ENCODE measurements at places on chromosomes 13 and 19.

- DNase-seq: no peak
Observed at GRCh38 chr19:14632286-14632685, 42.4 kb downstream of the ADGRE3 start.

- DNase-seq: no peak
Observed at GRCh38 chr19:15199661-15200552, 888 bp downstream of the NOTCH3 start.

- DNase-seq: no peak
Observed at GRCh38 chr13:91185294-91185863, 162.1 kb upstream of the MIR17HG start.

DNA sequence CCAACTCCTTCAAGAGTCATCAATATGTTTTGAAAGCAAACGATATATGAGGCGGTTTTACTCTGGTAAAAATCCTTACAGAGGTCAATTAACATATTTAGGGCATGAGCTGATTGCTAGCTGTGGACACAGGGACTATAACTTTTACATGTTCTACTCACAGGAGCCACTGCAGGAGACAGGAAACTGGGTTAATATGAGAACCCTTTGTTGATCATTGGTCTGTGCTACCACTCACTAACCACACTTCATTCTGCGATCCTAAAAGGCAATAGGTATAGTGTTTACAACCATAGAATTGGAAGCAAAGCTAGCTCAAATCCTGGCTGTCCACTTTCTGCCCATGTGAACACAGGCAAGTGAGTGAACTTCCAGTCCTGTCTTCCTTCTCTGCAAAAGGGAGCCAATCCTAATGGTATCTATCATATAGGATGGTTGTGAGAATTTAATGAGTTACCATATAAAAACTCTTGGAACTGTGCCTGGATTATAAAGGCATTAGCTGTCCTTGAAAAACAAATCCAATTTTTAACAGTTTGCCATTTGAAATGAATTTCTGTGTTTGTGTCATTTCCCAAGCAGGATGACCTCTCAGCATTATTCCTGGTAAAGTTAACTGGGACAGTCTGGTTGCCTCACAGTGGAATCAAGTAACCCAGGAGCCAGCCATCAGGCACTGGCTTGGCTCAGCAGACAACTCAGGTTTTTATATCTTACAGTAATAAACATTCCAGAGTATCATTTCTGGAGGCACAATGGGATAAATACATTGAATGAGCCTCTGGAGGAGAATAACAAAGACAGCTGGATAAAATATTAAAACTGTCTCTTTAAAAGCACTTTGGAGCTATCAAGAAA lies 29.8 kb upstream of the RAP2A start:
- DNase-seq: no peak

- no peak for DNase-seq
Observed at GRCh38 chr13:84118839-84119409, 236.7 kb upstream of the SLITRK1 start.

- DNase-seq: no peak
Observed at GRCh38 chr13:56457535-56458190, 683.1 kb upstream of the PRR20A start.

- DNase-seq: no peak
Observed at GRCh38 chr13:31334547-31334946, 134.8 kb downstream of the B3GLCT start.

GRCh38 chr19:13499692-13500091 lies 6.6 kb downstream of the CACNA1A start:
- DNase-seq: no peak

GRCh38 chr13:49444524-49445395 lies 686 bp downstream of the SETDB2 start:
- DNase-seq: no peak

DNA sequence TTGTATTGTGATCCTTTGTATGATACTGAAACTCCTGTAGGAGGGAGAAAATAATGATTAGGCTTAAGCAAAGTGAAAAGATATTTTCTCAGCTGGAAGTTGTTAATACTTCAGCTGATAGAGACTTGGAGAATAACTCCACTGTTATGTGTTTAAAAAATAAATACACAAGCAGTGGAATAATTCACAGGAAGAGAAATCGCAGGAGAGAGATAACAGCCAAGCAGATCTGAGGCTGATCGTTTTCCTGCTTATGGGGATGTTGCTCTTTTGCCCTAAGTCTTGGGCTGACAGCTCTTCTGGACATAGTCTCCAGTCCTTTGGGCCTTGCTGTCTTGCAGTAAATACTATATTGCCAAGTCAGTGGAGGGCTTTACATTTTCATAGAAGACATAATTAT lies 93.3 kb downstream of the OLFM4 start:
- no peak for DNase-seq

DNA sequence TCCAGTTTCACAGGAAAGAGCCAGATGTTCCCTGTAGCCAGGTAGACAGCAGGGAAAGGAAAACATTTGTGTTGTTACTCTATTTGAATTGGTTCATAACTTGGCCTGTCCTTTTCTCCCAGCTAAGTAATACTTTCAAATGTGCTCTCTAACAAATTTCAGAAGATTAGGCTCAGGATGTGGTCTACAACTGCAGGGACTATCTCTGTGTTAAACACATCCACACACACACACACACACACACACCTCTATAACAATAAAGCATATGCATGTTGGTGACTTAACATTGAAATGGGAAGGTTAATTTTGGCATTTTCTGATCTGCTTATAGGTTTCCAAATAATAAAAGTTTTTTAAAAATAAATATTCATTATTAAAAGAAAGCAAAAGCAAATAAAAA lies 316.0 kb upstream of the ARGLU1 start:
- DNase-seq: no peak

DNA sequence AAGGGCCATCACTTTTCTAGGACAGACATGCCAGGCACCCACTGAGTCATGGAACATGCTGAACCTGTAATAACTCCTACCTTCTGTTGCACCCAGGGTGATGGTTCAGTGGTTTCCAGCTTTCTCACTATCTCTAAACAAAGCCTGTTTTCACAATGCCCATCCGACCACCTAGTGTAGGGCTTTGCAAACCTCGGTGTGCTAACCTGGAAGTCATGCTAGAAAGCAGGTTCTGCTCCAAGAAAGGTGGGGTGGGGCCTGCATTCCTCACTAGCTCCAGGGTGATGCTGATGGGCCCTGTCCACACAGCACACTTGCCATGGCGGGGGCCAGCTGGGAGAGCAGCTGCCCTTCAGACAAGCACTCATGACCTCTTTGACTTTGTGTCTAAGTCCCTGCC lies 43.4 kb downstream of the COL4A2 start:
- DNase-seq: no peak

DNA sequence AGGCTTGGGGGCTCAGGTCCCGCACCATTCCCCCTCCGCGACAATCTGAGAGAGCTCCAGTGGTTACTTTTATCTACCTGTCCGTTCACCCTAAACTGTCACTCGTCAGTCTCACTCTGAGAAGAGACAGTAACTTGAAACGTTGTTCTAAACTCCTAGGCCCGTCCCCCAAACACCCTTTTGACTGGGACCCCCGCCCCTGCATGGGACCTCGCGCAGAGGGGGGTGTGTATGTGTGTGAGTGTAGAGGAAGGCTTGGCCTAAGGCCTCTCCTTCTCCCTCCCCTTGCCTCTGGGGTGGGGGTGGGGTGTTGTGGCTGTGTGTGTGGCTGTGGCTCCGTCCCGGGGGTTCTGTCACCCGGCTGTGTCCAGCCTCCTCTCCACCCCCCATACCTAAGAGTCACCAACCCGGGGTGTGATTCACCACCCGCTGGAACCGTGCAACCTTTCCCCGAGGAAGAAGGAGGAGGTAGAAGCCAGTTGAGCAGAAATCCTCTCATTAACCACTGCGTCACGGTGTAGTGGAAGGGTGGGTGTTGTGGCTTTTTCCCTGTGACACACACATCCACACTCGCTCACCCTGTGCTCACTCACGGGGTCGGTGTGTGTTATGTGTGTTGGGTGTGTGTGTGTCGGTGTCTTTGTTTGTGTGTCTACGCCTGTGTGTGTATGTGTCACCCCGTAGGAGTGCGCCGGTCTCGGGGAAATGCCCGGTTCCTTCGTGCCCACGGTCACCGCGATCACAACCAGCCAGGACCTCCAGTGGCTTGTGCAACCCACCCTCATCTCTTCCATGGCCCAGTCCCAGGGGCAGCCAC lies 2.4 kb downstream of the FOSB start:
- DNase-seq: no peak

- no peak for DNase-seq
Observed at GRCh38 chr19:46224773-46225172, 4.8 kb upstream of the IGFL1 start.

GRCh38 chr13:44024846-44025195 lies 145.1 kb downstream of the LACC1 start:
- DNase-seq: no peak

DNA sequence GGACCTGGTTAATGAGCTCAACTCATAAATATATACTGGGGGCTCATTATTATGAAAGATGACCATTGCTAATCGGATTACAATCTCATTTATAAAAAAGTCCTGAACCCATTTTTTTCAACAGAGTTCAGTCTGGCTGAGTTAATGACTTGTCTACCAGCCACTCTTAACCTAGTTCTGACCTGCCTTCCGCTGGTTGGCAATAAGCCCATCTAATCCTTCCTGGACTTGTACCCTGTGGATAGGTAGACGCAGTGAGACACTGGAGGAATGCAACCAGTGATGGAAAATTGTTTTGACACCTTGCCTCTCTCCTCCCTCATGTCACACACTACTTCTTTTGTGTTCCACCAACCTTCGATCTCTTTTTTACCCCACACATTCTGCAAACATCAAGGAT lies 279.9 kb downstream of the FOXO1 start:
- no peak for DNase-seq

- DNase-seq: no peak
Observed at GRCh38 chr19:52214241-52214640, 24.4 kb downstream of the PPP2R1A start.

DNA sequence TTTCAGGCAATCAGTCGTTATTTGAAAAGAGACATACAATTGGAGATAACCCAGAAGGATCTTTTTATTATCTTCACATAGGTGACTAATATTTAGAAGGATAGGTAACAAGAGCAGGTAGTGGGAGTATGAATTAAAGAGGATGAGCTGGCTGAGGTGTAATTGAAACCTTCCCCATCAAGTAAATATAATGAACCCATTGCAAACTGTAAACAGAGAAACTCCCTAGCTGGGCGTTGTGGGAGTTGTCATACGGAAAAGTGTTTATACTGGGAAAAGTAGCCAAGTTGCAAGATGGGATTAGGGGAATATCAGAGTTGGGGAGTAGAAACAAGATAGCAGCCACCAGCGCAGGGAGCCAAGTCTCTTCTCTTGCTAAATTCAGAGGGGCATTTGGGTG lies 448.4 kb downstream of the COG6 start:
- no peak for DNase-seq

DNA sequence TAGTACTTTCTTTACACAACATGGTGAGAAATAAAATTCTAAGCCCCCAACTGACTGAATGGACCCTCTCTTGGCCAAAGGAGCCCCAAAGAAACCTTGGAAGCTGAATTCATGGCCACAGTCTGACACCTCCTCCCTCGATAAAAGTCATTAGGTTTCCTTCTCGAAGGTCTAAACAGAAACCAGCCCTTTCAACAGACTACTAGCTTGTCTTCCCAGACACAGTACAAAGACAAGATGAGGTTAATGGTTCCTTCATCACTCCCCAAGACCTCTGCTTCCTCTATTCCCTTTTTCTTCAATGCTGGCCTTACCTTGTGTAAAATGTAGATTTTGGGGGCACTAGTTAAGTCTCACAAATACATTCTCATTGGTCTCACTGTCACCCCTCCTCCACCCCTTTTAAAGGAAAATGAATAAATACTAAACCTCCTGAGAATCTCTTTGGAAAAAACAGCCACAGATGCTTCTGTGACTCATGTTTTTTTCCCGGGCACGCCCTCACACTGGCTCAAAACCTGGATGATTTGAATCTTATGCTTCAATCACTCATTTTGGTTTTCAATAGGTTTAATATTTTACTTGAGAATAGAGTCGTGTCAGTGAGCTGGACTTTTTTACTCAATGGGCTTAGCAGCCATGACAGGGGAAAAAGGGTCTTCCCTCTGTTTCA lies 65.8 kb upstream of the MED4 start:
- no peak for DNase-seq

- DNase-seq: no peak
Observed at GRCh38 chr13:86020351-86021002, 221.3 kb upstream of the SLITRK6 start.

- DNase-seq: no peak
Observed at GRCh38 chr19:39469567-39469966, 11.1 kb upstream of the TIMM50 start.

- no peak for DNase-seq
Observed at GRCh38 chr13:29059800-29060199, 239.7 kb downstream of the MTUS2 start.

DNA sequence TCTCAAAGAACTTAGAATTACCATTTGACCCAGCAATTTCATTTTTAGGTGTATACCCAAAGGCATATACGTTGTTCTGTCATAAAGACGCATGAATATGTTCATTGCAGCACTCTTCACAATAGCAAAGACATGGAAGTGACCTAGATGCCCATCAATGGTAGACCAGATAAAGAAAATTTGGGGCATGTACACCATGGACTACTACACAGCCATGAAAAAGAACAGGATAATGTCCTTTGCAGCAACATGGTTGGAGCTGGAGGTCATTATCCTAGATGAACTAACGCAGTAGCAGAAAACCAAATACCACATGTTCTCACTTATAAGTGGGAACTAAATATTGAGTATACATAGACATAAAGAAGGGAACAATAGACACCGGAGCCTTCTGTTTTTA lies 20.7 kb downstream of the PAN3 start:
- no peak for DNase-seq
